ENCODE measurements at places on chromosomes 16 and 17. TPM values are rescaled to one million over a fixed set of nuclear protein-coding genes. Genes with fewer than 3 reads are reported as not detected.

The SHCBP1 gene
- total RNA-seq = 0.49 TPM

The TVP23A gene
- total RNA-seq = 0.08 TPM

The PLEKHH3 gene
- total RNA-seq = 82.3 TPM

GRCh38 chr17:34423978-34424813, 61.2 kb upstream of the CCL1 start:
- no peaks in the 10 kb centered on the region for H3K36me3 ChIP-seq
- H3K4me1 ChIP-seq = no peaks in the 10 kb centered on the region
- no peak overlapping the region for H3K27ac ChIP-seq
- H3K4me3 ChIP-seq = no peak overlapping the region

GRCh38 chr17:73390851-73391250, 79.0 kb upstream of the CDC42EP4 start:
- no peaks in the 10 kb centered on the region for H3K4me1 ChIP-seq
- H3K36me3 ChIP-seq = no peaks in the 10 kb centered on the region
- H3K27ac ChIP-seq = no peak overlapping the region
- no peaks in the 10 kb centered on the region for H3K27me3 ChIP-seq

DNA sequence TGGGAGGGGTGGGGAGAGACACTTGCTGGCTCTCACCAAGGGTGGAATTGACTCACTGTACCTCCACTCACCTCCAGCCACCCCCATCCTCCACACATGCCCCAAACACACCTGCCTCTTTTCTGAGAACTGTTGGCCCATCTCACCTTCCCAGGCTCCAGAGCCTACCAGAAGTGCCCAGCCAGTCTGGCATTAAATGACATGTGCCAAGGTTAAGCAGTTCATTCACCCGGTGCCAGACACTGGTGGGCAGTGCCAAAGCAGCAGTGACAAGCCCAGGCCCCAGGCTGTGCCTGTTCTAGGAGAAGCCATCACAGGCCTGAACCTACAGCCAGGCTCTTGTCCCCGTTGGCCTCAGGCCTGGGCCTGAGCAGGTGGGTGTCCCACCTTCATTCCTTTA, 11.2 kb downstream of the MVP start:
- DNase-seq = peak; percentile 92
- peaks cover 27% of the 10 kb centered on the region for H3K36me3 ChIP-seq
- H3K4me1 ChIP-seq = peaks cover 32% of the 10 kb centered on the region
- no peaks in the 10 kb centered on the region for H3K27me3 ChIP-seq
- no peak overlapping the region for H3K4me3 ChIP-seq
- no peak overlapping the region for H3K27ac ChIP-seq

- H3K4me1 ChIP-seq = peaks cover 6% of the 10 kb centered on the region
- no peak overlapping the region for H3K27ac ChIP-seq
- no peak for DNase-seq
Observed at GRCh38 chr17:81471818-81472456, 40.7 kb downstream of the ACTG1 start.
